ENCODE measurements at places on chromosomes 16 and 17.

GRCh38 chr17:76554131-76554530 is 14.3 kb downstream of the PRCD start:
- DNase-seq, result no peak

- no peak for DNase-seq
Observed at GRCh38 chr17:39665642-39666224, 584 bp downstream of the TCAP start.

DNA sequence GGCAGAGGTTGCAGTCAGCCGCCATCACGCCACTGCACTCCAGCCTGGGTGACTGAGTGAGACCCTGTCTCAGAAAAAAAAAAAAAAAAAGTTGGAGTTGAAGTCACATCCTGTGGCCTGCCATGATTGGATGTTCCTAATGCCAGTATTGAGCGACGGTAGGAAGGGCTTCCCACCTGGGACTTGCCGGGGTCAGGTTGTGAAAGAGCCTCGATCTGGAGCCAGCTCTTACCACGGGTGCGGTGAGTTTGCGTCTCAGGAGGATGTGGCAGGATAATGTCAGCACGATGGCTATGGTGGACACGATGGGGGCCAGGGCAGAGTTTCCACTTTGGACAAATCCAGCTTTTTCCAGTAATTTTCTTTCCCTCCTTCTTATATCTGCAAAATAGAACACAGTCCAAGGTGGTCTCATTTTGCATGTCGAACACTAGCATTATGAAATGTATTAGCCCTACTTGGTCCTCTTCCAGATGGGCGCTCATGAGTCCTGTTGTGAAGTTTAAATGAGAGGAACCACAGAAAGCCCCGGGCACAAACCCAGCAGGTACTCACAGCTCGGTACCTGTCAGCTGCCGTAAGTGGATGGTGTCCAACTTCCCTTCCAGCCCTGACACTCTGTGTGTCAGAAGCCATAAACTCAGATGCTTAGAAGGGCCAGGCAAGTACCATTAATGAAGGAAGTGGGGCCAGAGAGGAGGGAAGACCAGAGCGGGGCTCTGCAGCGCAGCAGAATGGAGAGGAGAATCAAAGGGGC is 22.2 kb downstream of the ABCC12 start:
- DNase-seq, result no peak

DNA sequence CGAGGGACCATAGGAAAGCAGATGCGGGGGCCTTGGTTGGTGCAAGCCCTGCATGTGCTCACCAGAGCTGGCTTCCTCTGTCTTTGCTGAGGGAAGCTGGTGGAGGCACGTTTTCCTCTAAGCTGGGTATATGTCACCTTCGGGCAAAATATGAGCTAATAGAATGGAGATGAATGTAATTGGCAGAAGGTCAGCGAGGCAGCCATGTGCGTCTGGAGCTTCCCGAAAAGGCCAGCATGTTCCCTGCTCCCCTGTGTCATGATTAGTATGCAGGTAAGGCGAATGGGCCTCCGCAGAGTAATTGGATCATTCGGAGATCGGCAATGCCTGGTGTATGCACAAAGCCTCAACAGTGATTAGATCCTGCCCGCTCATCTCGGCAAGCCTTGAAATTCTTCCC is 806.2 kb upstream of the EEF2KMT start:
- no peak for DNase-seq

DNA sequence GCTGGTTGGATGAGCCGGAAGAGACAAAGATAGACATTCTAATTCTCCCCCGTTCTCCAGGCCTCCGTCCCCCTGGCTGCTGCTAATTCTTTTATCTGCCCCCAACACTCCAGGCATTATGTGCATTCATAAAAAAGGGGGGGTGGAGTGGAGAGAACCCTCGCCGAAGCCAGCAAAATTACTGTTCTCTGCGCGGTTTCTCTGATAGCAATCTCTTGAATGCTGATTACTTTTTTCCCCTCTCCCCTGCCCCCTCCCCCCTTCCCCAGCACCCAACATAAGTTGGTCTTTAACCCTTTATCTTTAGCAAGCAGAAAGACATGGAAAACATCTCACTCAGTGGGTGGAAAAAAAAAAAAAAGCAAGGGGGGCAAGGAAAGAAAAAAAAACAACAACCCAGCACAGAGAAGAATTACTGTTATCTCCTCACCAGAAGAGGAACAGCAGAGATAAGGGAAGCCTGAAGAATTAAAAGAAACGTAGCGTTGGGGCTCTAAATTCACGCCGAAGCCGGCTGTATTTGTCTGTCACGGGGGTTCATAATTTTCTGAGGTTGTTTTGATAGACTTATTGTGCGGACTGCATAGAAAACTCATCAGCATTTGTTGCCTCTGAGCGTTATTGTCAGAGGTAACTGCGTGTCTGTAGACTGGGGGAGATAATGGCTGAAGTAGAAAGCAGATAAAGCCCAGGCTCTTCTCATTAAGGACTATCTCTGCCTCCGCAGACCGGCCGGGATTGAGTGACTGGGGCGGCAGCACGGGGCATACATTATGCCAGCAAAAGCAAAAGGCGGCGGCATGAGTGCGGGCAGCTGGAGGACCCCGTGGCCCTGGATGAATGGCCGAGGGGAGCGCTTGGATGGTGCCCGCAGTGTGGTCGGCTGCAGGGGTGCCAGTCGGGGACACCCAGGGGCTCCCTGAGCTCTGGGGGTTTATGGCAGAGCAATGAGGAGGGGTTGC is 126.9 kb downstream of the MRM1 start:
- DNase-seq, result no peak

- DNase-seq, result no peak
Observed at GRCh38 chr16:70258065-70258464, 6.3 kb upstream of the EXOSC6 start.

DNA sequence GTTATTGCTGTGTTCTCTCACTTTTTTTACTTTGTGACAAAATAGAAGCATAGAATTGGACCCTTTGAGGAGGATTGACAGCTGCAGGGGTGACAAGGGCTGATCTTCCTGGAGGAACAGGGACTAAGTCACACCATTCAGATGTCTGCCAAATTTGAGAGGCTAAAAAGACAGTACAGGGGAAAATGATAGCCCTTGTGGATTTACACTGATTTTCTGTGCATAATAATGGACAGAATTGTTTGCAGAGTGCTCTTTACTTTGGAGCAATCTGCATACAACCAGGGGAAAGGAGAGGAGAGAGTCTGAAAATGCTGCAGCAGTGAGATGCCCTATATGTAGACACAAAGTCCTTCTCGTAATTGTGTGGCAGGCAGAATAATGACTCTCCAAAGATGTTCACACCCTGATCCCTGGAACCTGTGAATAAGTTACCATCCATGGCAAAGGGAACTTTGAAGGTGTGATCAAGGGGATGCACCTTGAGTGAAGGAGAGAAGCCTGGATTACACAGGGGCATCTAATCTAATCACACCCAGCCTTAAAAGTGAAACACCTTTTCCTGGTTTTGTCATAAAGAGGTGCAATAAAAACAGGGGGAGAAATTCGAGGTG is 221.4 kb upstream of the CPHXL start:
- no peak for DNase-seq

DNA sequence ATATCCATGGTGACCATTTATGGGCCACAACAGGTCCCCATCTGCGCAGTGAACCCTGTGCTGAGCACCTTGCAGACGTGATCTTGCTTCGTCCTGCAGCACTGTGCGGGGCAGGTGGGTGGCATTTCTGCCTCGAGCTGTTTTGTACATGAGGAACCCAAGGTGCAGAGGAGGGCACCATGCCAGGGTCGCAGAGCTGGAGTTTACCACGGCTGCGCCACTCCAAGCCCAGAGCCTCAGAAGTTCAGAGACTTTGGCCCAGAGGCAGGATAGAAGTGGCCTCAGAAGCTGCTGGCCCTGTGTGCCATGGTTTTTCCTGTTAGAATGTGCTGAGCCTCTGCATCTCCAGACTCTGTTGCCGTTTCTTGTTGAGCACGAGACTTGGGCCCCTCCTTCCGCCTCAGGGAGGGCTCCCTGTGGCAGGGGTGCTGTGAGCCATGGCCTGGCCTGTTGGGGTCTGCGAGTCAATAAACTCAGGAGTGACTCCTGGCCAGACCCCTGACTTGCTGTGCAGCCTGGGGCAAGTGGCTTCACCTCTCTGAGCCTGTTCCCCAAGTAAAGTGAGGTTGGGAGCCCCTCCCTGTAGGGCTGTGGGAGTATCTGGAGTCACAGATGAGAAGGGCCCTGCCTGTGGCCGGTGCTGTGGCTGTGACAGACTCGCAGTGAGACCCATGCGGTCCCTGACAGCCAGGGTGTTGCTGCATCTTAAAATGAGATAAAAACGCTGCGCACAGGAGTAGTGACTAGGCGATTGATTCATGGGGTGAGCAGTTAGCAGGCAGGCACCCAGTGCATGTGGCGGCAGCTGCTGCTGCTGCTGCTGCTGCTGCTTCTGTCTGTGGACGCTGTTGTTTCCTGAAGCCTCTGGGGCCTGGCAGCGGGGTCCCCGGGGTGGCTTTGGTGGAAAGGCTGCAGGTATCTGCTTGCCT is 11.8 kb downstream of the MAP2K3 start:
- no peak for DNase-seq

- DNase-seq, result no peak
Observed at GRCh38 chr17:7839190-7839875, 5.3 kb downstream of the KDM6B start.

DNA sequence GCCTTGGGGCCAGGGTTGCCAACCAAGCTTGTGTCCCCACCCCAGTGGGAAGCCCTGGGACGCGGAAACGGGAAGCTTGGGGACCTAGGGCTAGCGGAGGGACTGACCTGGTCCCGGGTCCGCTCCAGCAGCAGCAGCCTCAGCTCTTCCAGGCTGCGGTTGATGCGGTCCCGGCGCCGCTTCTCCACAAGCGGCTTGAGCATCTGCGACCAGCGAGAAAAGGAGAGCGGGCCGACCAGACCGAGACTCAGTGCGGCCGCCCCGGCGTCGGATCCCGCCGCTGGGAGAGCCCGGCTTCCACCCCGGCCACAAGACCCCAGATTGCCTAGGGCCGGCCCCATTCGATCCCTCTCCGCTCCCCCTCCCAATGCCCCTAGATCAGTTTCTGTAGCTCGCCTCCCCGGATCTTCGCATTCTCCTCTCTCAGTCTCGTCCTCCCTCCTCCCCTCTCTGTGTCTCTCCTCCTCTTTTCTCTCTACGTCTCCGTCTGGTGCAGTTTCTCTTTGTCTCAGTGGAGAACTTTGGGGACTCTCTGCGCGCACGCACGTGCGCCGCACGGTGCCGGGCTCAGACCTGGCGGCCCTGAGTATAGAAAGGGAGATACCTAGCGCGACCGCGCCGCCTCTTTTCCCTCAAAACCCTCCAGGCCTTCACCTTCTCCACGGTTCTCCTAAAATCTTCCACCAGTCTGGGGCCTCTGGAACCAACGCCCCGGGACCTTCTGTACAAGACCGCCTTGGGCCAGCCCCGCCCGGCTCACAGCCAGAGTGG is 797 bp downstream of the HES7 start:
- DNase-seq, result no peak

DNA sequence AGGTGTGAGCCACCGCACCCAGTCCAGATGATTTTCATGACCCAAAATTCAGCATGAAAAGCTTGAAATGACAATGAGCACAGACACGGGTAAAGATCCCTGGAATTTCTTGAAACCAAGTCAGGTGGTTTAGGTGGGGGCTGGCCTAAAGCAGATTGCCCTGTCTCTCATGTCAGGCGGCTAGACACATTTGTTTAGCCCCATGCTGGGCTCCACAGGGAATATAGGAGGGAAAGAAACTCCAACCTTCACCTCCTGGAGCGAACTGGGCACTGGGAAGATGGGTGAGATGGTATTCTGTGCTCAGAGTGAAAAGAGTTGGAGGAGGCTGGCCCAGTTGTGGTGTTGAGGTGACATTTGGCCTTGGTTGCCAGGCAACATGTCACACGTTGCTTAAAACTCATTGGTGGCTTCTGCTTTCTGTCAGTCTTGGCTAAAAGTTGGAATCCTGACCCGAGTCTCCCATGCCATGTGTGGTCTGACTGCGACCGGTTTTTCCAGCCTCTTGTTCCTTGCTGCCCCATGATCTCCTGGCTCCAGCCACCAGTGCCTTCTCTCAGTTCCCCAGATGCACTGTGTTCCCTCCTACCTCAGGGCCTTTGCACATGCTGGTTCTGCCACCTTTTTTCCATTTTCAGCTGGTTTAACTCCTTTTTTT is 113.7 kb downstream of the ABCC6 start:
- DNase-seq, result no peak

- DNase-seq, result no peak
Observed at GRCh38 chr17:77736721-77737120, 221.8 kb upstream of the TNRC6C start.

DNA sequence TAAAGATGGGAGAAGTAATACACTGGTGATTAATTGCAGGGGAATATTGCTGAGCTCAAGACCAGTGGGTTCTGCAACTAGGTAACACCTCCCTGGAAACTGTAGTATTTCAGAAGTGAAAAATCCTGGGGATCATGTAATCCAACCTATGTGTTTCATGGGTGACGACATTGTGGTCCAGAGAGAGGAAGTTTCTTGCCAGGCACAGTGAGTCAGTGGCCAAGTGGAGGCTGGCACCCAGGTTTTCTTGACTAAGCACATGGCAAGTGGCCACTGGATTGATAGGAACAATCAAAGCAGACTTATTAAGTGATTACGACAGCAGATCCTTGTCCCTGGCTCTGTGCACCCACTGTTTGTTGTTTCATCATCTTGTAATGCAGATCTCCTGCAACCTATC is 14.6 kb upstream of the CIITA start:
- DNase-seq, result no peak

GRCh38 chr17:82399601-82400101 is 18.5 kb upstream of the HEXD start:
- DNase-seq, result no peak

GRCh38 chr17:80671825-80672110 is 127.1 kb downstream of the RPTOR start:
- no peak for DNase-seq
